ENCODE measurements at places on chromosomes 5 and 9. TPM values are rescaled to one million over a fixed set of nuclear protein-coding genes. Genes with fewer than 3 reads are reported as not detected.

RGMB gene
- total RNA-seq: 71.2 TPM

ARRDC1 gene
- 18.7 TPM for total RNA-seq

CARD9 gene
- 3.4 TPM for total RNA-seq

CCL19 gene
- total RNA-seq: not detected

KYAT1 gene
- 13.4 TPM for total RNA-seq

CFAP77 gene
- total RNA-seq: not detected

DOK3 gene
- total RNA-seq: 0.62 TPM

TCF7 gene
- total RNA-seq: 0.37 TPM

NR5A1 gene
- not detected for total RNA-seq

C9orf50 gene
- 0.12 TPM for total RNA-seq

CCIN gene
- 8.5 TPM for total RNA-seq

SLC6A19 gene
- total RNA-seq: not detected

EQTN gene
- not detected for total RNA-seq

PTGER4 gene
- total RNA-seq: 2.9 TPM

GCNT4 gene
- 1.4 TPM for total RNA-seq

ECSCR gene
- total RNA-seq: 0.55 TPM

GBGT1 gene
- 3.2 TPM for total RNA-seq

GARIN3 gene
- total RNA-seq: not detected

TRAF2 gene
- 16.3 TPM for total RNA-seq

PAPPA gene
- 23.5 TPM for total RNA-seq

TAF11L12 gene
- not detected for total RNA-seq

TLX3 gene
- not detected for total RNA-seq

CEP72 gene
- 8.4 TPM for total RNA-seq

CCDC187 gene
- total RNA-seq: under 0.01 TPM

PHF24 gene
- total RNA-seq: 0.11 TPM

UGT3A2 gene
- not detected for total RNA-seq

MARCOL gene
- total RNA-seq: not detected

FCN2 gene
- total RNA-seq: not detected

TAF11L10 gene
- not detected for total RNA-seq

SPAG8 gene
- 1.3 TPM for total RNA-seq

IRX2 gene
- 0.11 TPM for total RNA-seq

UGT3A1 gene
- total RNA-seq: not detected

EIF4E1B gene
- total RNA-seq: not detected

CD274 gene
- total RNA-seq: 10.5 TPM

WWC1 gene
- 0.33 TPM for total RNA-seq
